Pons (tissue), 1 donor: ENCODE measurements at places on chromosomes 3 and 15.

GRCh38 chr3:137746808-137747207 is 17.3 kb upstream of the SOX14 start:
- no peak for DNase-seq

DNA sequence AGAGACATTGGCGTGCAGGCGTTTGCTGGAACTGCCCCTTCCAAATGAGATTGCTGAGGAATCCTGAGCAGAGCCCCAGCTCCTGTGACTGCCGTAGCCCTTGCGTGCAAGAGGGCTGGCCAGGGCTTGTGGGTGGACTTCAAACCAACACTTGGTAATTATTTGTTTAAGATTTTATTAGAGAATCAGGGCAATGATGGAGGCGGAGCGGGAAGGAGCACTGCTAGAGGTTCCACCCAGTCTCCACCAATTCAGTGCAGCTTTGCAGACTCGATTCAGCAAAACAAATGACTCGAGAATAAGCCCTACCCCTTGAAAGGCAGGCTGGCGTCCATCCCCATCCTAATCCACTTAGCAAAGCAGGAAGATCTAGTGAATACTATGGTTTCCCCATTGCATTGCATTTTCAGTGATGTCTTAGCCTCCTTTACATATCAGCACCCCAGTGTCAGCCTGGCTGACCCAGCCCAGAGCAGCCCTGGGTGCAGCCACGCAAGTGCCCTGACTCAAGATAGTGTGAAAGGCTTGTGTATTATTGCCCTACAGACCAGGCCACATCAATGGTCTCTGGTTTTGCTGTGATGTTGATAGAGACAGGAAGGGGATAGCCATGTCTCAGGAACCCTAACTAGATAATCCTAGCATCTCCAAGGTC is 26.0 kb downstream of the GLDN start:
- no peak for DNase-seq

DNA sequence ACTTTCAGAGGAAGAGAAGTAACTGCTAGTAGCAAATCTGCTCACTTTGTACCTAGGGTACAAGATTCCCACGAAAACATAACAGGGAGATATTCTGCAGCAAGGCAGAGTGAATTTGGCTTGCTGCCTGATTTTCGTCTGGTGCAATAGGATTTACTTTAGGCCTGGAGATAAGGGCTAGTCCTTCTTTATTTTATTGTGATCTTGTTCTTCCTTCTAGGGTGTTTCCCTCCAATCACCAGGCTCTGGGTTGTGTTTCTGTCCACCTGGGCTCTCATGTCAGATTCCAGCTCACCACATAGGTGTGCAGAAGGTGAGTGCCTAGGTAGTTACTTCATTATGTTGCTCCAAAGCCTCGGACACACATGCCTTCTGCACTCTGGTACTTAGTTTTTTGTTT is 211.8 kb upstream of the RGMA start:
- no peak for DNase-seq

GRCh38 chr15:37528432-37528831 is 406.0 kb upstream of the TMCO5A start:
- no peak for DNase-seq

DNA sequence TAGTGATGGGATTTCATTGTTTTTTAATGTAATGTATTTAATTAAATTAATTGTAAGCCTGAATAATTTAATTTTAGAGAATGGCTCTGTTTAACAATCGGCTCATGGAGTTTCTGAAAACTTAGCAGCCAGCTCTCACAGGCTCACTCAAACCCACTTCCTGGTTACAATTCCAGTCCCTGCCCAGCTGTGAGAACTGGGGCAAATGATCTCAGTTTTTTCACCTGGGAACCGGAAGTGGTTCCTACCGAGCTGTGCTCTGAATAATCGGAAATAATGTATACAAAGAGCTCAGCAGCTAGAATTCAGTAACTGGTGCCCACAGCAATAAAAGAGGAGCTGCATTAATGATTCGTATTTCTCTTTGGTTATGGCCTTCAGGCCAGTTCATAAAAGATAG is 244.3 kb upstream of the MCTP2 start:
- DNase-seq = no peak

GRCh38 chr3:156489462-156489911 is 65.4 kb downstream of the SSR3 start:
- no peak for DNase-seq

DNA sequence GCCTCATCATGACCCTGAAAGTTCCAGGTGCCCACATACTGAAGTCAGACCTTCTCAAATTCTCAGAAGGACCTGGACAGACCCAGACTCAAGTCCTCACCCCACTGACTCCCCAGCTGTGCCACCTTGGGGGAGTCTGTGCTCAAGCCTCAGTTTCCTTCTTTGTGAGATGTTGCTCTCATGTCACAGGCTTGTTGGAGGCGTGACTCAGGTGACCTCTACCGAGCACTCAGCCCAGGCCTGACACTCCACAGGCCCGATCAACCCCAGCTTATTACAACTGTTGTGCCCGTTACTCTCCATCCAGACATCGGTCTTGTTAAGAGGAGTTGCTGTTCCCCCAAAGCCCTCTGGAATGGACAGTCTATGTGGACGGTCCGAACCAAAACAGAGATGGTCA is 276.1 kb upstream of the LYSMD4 start:
- no peak for DNase-seq

GRCh38 chr15:62365795-62366442 is 200.8 kb upstream of the C2CD4B start:
- no peak for DNase-seq

- peak; percentile 11 for DNase-seq
Observed at GRCh38 chr3:14371573-14372474, 30.6 kb upstream of the SLC6A6 start.

- DNase-seq = no peak
Observed at GRCh38 chr3:101816215-101817149, 32.8 kb upstream of the NFKBIZ start.

DNA sequence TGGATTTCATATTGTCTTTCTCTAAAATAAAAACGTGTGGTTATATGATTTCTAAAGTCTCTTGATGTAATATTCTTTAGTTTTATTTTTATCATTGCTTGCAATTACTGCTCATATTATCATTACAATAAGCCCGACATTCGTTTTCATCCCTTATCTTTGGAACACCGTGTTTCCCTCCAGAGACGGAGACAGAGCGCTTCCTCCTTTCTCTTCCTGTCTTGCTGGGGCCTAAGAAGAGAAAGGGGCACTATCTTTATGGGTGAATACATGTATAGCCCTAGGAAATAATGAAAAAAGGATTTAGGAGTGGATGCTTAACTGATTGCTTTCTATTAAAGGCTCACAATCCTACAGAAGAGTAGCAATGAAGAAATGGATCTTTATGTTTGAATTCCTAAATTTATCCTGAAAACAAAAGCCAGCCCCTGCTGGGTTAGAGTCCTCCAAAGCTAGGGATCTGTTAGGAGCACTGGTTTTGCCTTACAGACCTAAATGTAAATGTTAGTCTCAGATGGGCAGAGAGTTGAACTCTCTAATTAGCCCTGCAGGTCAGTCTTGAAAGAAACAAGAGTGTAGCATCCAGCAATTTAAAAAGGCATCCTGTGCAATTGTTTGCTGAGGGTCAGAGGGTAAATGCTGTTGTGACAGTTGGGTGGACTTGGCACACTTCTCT is 145.1 kb downstream of the TP63 start:
- DNase-seq = no peak

GRCh38 chr3:101941318-101942040 is 92.2 kb downstream of the NFKBIZ start:
- no peak for DNase-seq

DNA sequence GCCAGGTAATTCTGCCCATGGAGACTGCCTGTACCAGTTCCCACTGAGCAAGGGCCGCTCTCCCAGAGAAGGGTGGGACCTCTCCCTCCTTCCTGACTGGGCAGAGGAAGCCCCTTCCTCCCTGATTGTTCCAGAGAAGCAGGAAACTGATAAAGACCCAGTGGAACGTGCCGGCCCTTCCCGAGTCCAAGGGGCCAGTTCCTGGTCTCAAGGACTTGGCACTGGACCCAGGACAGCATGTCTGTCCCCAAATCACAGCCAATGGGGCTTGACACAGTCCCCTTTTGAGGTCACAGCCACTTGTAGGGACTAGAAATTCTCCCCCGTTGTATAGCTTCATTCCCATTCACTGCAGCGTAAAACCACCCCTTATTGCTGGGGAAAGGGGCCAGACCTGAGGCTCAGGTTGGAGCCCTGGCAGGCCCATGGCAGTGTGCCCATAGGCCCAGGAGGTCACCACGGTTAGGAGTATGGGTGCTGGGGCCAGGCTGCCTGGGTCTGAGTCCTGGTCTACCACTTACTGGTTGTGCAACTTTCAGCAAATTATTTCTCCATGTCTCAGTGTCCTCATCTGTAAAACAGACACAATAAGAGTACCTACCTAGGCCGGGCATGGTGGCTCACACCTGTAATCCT is 18.1 kb downstream of the CSRNP1 start:
- no peak for DNase-seq

- DNase-seq = no peak
Observed at GRCh38 chr3:112557976-112558375, 3.8 kb downstream of the ATG3 start.

- DNase-seq = no peak
Observed at GRCh38 chr15:52556524-52557273, 12.1 kb downstream of the ARPP19 start.

DNA sequence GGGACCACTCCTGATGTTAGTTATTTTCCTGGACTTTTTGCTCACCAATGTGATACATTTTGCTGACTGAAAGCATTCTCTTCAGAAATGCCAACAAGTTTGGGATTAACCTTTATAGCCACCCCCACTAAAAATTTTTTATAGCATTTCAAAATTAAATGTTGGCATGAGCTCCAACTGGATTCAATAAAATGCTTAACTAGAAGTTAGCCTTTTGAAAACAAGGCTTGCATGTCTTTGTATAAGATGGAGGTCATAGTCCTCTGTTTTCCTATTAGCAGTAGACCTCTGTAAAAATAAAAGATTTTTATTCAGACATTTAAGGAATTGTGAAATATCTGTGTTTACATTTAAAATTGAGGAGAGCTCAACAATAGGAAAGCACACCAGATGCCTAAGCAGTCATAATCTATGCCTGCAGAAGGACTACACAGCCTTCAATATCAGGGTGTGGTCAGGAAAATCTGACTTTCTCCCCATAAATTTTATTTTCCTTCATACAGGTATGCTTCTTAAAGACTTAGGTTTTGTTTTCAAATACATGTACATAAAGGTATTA is 87.2 kb downstream of the DNAJC13 start:
- DNase-seq = no peak

DNA sequence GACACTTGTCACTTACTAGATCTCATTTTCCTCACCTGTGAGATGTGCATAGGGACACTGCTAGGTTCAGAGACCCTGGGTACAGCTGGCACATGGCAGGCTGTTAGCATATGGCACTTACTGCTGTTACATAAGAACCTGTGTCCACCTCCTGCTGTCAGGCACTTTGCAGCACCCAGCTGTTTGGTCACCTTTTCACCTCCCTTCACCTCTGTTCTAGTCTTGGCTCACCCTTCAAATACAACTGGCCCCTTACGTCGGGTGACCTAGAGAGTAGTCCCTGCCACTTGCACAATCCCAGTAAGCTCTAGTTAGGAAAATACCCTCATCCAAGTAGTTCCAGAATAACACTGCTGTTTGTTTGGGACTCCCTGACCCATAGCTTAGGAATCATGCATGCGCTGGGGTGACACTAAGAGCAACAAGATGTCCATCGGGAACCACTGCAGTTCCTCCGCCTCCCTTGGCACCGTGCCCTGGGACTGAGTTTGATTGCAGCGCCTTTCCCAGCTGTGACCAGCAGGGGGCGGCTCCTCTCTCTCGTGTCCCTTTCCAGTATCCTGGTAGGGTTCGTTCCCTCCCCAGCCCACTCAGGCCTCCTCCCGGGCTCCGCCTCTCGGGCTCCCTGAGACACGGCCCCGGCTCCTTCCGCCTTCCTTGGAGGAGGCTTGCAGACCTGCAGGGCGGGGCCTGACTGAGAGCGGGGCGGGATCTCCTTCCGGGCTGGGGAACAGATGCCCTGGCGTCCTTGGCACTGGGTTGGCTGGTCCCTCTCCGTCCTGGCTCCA is 78.6 kb downstream of the ABHD5 start:
- DNase-seq = peak; percentile 85

DNA sequence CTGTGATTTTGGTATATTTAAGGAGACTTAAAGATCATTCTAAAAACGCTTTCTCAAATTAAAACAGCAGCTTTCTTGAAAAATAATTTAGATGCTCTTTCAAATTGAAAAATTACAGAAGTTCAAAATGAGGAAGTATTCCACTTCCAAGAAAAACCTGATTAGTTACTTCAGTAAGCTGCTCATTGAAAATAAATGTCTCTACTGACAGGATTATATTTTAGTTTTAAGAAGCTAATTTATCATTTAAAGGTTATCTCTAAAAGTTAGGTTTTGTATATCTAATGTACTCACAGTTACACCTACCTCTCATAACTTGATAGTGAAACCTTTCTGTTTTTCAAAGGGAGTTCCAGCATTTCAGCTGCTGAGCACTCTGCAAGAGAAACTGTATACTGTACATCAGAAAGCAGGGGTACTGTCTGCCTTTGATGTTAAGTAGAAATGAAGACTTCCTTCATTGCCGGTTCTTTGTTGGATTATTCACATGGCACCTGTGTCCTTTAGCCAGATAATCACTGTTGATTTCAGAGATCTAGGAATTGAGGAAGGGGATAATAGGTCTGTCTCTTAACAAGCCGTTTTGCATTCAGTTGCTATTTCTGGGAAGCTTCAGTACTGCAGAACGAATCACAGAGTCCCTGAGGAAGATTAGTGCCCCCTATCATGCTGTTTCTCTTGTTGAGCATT is 161.6 kb downstream of the TCF12 start:
- peak; percentile 76 for DNase-seq

DNA sequence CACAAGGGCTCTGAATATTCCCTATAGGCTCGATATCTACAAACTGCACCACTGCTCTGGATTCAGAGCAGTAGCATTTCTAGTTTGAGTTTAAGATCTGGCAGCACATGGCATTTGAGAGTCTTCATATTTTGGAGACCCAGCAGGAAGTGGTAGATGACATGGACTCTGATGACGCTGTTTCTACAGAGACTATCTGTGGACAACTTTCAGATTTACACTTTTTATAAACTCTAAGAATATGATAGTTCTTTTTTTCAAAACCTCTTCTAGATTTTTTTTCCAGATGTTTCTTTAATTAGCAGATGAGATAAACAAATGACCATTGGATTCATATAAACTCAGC is 35.8 kb downstream of the ARMC8 start:
- DNase-seq = no peak

DNA sequence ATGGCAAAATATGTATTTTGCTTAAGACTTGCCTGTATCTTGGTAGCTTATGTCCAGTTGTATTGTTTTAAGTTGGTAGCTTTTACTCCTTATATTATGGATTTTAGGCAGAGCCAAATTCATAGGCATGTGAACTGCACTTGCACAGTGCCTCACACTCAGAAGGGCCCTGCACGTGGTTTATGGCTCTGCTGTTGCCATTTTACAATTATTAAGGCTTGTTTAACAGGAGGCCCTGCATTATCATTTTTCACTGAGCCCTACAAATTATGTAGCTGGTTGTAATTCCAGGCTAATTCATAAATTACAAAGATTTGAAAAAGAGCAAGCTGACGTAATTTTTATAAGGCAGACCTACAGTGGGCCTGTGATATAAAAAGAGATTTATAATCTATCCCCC is 537.6 kb upstream of the UBE2E2 start:
- no peak for DNase-seq

- no peak for DNase-seq
Observed at GRCh38 chr3:177405191-177405672, 207.9 kb upstream of the TBL1XR1 start.
